ENCODE measurements at places on chromosomes 4 and X.

GRCh38 chr4:145820407-145820806 is 118.2 kb downstream of the ZNF827 start:
- no peak for DNase-seq

DNA sequence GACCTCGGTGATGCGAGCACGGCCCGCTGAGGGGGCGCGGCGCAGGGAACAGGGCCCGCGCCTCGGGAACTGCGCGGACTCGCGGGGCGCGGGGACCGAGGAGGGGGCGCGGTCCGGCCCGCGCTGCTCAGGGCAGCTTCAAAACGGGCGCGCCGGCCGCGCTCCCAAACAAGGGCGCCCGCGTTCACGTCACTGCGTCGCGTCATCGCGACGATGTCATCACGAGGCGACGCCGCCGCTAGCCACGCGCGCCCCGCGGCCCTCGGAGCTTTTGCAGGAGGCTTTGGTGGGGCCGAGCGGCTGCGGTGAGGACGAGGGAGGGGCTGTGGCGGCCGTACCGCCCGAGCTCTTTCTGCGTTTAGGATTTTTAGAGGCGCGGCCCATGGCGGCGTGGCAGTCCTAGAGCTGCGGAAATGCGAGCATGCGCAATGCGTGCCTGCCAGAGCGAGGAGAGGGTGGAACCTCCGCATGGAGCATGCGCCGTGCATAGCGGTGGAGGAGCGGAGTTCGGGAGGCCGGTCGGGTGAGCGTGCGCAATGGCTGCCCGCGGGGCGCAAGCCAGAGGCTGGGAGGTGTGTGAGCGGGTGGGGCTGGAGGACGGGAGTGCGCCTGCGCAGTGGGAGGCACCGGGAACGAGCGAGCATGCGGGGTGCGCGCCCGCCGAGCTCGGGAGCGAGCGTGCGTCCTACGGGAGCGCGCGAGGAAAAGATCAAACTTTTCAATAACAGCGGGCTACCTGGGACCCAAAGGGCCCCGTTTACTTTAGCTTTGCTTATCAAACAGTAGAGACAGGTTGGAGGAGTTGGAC is at the start of gene PPP2R3B:
Gene PPP2R3B, minus strand, starts transcription at position 140 of the 808 bp plus-strand sequence. CDS start 216 bp downstream, outside the sequence.
- DNase-seq = peak; percentile 98

GRCh38 chr4:154545689-154546088 is 4.5 kb downstream of the PLRG1 start:
- DNase-seq = no peak

- DNase-seq = no peak
These were observed 219.8 kb upstream of the FAT1 start for GRCh38 chr4:186943411-186943810.

GRCh38 chr4:152200511-152201333 is 335.2 kb downstream of the FBXW7 start:
- DNase-seq = no peak

DNA sequence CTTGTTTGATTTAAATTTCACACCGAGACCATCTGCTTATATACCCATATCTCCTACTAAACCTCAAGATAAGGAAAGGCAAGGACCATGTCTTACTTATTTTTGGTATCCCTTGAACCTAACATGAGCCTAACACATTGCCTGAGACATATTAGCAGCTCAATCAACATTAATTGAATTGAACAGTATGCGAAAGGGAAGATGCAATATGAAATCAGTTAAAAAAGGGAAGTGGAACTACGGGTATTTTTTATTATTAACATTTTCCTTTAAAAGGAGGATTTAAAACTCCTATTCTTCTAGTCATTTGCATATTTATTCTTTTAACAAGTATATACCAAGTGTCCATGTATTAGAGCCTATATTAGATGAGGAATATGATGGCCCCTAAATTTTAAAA is 197.0 kb downstream of the CAMK2D start:
- DNase-seq = no peak

- DNase-seq = no peak
These were observed 51.8 kb downstream of the CHRDL1 start for GRCh38 chrX:110743679-110744340.

DNA sequence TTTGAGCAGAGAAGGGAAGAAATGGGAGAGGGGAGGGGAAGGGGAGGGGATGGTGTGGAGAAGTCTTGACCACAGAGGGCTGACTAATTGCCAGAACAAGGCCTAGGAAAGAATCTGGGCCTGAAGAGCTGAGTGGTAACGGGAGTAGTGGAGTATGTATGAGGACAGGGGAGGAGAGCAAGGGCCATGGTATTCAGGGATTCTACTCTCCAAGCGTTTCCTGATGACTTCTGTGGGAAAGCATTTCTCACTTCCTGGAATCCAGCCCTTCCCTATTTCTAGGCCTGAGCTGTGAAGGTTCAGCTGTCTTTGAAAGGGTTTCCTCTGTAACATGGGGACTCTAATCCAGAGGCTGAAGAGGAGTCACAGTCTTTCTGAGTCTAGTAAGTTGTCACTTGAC is 19.7 kb upstream of the SOX3 start:
- DNase-seq = no peak

DNA sequence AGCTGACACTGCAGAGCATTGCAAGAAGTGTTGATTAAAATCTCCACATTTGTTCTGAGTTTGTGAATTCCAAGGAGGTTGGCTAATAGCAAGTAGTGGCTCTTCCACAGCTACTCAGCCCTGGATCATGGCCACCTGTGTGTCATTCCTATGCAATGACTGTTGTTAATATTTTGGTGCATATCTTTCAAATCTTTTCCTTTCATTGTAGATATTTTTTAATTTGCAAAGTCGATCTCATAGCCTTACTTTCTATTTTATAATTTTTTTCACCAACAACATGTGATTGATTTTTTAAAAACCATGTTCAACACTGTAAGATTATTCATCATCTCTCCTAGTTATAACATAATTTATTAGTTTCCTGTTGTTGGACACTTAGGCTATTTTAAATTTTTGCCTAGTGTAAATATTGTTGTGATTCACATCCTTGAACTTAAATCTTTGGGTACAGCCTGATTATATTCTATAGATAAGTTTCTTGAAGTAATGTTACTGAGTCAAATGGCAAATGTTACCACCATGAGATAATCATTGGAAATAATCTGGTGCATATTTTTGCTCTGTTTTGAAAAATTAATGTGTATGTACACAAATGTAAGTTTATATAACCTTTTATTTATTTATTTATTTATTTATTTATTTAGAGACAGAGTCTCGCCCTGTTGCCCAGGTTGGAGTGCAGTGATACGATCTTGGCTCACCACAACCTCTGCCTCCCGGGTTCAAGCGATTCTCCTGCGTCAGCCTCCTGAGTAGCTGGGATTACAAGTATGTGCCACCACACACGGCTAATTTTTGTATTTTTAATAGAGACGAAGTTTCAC is 17.1 kb upstream of the ARHGAP10 start:
- DNase-seq = no peak

DNA sequence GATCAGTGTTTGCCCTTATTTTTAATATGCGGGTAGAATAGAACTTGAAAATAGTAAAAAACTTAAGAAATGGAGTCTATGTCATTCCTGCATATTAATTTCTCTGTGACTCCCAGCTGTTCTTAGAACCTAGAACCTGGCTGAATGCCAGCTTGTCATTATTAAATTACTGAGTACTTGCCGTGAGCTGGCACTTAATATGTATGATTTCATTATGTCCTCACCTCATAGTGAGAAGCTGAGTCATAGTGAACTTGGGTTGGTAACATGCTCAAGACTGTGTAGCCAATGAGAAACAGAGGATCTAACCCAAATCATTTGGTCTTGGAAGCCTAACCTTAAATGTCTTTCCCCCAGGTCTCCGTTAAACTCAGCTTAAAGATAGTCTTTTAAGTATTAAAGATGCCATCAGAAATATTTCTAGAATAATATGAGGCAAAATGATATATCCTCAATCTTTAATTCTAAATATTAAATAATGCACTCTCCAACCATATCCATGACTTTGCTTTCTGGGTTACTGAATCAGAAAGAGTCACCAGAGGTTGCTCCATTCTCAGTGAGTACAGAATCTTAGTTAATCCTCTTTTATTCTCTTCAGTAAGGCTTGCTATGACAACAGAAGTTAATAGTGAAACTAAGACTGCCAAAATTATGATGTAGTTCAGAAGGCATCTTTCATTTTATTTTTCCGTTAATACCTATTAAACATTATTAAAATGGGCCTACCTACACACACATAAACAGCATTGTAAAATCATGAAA is 58.6 kb upstream of the TLL1 start:
- no peak for DNase-seq

- DNase-seq = no peak
These were observed 52.0 kb upstream of the HS3ST1 start for GRCh38 chr4:11480683-11481082.

- DNase-seq = no peak
These were observed 118.0 kb upstream of the GLRA2 start for GRCh38 chrX:14411326-14411725.

- no peak for DNase-seq
These were observed 13.6 kb upstream of the PDGFRA start for GRCh38 chr4:54215379-54216077.

DNA sequence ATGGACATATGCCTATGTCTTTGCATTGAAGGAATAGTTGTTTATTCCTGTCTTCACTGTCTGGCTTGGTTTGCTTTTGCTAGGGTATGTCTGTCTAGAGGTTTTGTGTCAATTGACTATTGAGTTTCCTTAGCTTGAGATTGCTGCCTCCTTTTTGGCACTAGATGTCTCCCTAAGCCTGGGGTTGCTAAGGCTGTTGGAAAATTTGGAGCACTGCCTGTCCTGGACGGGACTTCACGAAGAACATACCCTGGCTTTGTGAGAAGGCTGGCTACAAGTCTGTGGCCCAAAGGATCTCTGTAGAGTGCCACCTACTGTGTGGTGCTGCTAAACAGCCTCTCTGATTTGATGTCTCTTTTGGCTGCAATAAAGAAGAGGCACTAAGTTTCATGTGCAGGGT is 183.8 kb upstream of the NUDT10 start:
- no peak for DNase-seq

- no peak for DNase-seq
These were observed 50.8 kb upstream of the MCF2 start for GRCh38 chrX:139758809-139759208.

- no peak for DNase-seq
These were observed 25.4 kb downstream of the SEC31A start for GRCh38 chr4:82865592-82865991.

DNA sequence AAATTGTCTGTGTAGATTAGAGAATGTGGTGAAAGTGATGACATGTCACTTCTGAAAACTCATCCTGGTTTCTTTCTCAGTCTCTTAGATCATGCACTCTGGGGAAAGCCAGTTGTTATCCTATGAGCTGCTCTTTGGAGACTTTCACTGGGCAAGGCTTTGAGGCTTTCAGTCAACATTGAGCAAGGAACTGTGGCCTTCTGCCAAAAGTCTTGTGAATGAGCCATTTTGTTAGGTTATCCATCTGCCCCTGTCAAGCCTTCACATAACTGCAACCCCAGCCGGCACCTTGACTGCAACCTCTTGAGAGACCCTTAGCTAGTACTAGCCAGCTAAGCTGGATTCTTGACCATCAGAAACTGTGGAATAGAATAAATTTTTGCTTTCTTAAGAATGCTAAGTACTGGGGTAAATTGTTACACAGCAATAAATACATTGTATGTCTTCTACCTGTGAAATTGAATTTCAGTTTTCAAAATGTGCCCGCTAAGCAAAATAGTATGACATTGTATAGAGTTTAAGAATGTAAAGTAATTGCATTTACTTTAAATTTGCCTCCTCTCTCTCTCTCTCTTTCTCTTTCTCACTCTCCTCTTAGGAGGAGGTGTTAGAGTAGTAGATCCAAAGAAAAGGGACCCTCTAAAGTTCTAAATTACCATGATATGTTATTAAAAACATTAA is 1273.0 kb downstream of the RAPGEF2 start:
- DNase-seq = no peak

- DNase-seq = no peak
These were observed 88.9 kb downstream of the UBE2K start for GRCh38 chr4:39786838-39787237.

DNA sequence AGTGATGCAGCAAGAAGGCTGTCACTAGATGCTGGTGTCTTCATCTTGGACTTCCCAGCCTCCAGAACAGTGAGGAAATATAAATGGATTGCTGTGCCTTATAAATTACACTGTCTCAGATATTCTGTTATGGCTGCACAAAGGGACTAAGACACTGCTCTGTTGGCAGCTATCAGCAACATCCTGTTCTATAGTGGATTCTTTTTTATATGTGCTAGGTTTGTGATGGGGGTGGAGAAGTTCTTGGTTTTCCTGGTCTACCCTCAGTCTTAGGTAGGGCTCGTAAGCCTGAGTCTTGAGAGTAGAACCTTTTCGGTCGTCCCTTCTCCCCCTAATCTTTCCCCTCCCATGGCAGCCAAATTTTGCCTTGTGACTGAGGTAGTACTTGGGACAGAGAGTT is 17.3 kb downstream of the STIM2 start:
- DNase-seq = no peak

- peak; percentile 92 for DNase-seq
These were observed 21.6 kb downstream of the FABP2 start for GRCh38 chr4:119300101-119300978.

DNA sequence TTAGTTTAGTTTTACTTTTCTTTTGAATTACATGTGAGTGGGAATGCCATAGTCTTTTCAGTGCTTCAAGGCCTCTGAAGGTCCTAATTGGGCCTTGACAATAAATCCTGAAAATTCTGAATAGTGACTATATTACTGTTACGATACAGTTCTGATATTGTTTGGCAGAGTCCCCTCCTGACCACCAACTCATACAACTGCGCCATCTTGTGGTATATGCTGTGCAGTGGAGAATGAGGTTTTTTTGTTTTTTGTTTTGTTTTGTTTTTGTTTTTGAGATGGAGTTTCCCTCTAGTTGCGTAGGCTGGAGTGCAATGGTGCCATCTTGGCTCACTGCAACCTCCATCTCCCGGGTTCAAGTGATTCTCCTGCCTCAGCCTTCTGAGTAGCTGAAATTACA is 56.6 kb upstream of the CHRDL1 start:
- no peak for DNase-seq

DNA sequence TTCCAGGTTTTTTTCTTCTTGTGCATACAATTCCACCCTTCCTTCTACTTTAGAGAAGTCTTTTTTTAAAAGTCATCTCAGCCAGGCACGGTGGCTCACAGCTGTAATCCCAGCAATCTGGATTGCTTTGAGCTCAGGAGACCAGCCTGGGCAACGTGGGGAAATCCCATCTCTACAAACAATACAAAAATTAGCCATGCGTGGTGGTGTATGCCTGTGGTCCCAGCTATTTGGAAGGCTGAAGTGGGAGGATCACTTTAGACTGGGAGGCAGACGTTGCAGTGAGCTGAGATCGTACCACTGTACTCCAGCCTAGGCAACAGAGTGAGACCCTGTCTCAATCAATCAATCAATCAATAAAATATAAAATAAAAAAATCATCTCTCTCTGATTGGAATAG is 14.8 kb downstream of the ELOVL6 start:
- DNase-seq = no peak

DNA sequence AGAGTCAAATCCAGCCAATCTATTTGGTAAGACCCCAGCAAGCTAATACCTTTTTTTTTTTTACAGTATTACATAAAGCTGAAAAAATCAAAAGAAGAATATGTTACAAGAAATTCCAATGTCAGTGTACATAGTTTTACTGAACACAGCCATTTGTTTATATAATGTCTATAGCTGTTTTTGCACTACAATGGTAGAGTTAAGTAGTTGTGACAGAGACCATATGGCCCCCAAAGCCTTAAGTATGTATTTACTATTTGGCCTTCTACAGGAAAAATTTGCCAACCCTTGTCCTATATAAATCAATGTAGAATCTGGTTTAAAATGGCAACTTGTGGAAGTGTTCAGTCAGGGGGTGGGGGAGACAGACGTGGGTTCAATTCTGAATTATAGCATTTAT is 60.7 kb downstream of the ANTXR2 start:
- no peak for DNase-seq

GRCh38 chr4:24655326-24655725 is 71.0 kb upstream of the DHX15 start:
- DNase-seq = no peak

- no peak for DNase-seq
These were observed 78.7 kb downstream of the PPARGC1A start for GRCh38 chr4:23811161-23811560.

All from activated naive CD4-positive, alpha-beta T cell treated with Interleukin-2 at 50 U/mL for 16 hours (primary cell).